ENCODE measurements at places on chromosomes 2 and 18.

DNA sequence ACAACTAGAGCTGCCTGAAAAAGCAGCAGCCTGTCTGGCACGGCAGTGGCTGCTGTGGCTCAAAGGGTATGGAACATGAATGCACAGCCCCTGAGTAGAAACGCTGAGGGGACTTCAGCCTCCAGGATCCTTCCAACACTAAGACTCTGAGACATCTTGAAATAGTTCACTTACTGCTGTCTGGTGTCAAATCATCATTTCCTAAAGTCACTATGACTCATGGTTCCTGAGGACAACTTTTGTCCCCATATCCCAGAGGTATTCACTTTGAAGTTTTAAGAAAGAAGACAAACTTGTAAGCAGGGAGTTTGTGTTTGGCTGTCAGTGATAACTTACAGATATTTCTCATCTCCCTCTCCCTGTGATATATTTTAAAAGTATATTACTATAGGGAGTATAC is 33.3 kb upstream of the NEB start:
- no peak for DNase-seq

DNA sequence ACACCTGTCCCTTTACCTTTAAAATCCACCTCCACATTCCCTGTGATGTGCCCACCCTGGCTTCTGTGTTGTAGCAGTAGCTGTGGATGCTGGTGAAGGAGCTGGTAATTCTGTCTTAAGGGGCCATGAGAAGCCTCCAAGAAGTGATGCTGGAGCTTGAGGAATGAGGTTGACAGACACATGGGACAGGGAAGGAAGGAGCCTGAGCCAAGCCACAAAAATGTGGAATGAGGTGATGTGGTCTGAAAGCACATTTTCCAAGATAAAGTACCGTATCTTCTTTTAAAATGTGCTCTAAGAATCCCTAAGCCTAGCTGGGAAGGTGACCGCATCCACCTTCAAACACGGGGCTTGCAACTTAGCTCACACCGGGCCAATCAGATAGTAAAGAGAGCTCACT is 31.2 kb downstream of the VWA3B start:
- no peak for DNase-seq

GRCh38 chr2:219060821-219061791 is at the start of gene IHH:
IHH (minus strand) TSS chr2:219060921; CDS start chr2:219060467, 454 bp downstream.
- DNase-seq: peak; percentile 37

DNA sequence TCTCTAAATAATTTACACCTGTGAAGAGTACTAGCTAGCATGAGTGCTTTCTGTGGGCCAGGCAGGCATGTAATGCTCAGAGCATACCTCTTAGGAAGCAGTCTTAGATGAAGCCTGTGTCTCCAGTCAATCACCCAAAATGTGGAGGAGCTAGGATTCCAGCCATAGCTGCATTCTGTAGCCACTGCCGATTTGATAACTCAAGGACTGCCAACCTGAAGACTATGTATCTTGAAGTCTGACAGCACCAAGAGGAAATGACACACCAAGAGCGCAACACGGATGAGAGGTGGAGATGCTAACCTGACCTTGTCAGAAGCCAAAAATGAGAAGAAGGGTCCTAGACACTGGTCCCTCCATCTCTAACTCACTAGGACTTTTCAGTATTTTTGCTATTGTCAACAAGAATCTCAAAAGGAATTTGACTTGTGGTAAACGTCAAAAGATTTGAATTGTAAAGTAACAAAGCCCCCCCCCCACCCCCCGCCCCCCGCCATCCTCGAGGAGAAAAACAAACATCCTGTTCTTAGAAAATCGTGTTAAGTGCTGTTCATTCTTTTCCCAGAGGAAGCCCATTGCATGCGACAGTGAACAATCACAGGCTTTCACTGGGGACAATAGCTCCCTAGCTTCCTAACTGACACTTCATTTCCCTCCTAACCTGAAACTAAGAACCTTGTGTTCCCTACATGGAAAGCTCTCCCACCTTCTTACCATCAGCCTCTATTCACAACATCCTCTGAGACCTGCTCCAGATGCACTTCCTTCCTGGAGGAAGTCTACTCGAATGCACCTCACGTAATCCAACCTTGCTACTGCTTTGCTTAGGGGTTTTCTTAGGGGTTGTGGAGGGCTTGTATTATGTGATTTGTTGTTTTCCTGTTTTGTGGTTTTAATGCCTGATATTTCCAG is 14.7 kb downstream of the CDC42EP3 start:
- no peak for DNase-seq

Data from progenitor cell of endocrine pancreas (in vitro differentiated cells).